ENCODE measurements at places on chromosomes 7 and 10. TPM values are rescaled to one million over a fixed set of nuclear protein-coding genes. Genes with fewer than 3 reads are reported as not detected.

The PLEKHA8 gene
- polyA plus RNA-seq: 4.2 TPM

The CCDC172 gene
- polyA plus RNA-seq: not detected

The LRRTM3 gene
- not detected for polyA plus RNA-seq

The OR6B1 gene
- not detected for polyA plus RNA-seq

The INA gene
- 8.5 TPM for polyA plus RNA-seq

The KEL gene
- 0.31 TPM for polyA plus RNA-seq

The ABCB1 gene
- 0.40 TPM for polyA plus RNA-seq

The PPP1R17 gene
- polyA plus RNA-seq: not detected

The ZNF316 gene
- 4.6 TPM for polyA plus RNA-seq

The ZNF735 gene
- polyA plus RNA-seq: not detected

The MMP21 gene
- not detected for polyA plus RNA-seq

The C7orf25 gene
- polyA plus RNA-seq: 4.2 TPM

The UNC5B gene
- 17.5 TPM for polyA plus RNA-seq

The SPDYE5 gene
- 0.04 TPM for polyA plus RNA-seq

The HPSE2 gene
- polyA plus RNA-seq: 0.04 TPM

The AFAP1L2 gene
- polyA plus RNA-seq: 0.10 TPM

The BBS9 gene
- polyA plus RNA-seq: 6.5 TPM

The ANKRD1 gene
- polyA plus RNA-seq: 3.2 TPM

The C10orf90 gene
- not detected for polyA plus RNA-seq

The RARRES2 gene
- 6.3 TPM for polyA plus RNA-seq

The TET1 gene
- 1.1 TPM for polyA plus RNA-seq

The FAM221A gene
- polyA plus RNA-seq: 1.1 TPM

The MINPP1 gene
- polyA plus RNA-seq: 7.7 TPM

The GRID2IP gene
- not detected for polyA plus RNA-seq

The LEP gene
- polyA plus RNA-seq: 0.05 TPM

The CAMK2G gene
- polyA plus RNA-seq: 43.8 TPM

The ACBD7 gene
- 0.76 TPM for polyA plus RNA-seq

The ELAPOR2 gene
- 1.4 TPM for polyA plus RNA-seq

The ECHDC3 gene
- 13.4 TPM for polyA plus RNA-seq

The RADIL gene
- 1.2 TPM for polyA plus RNA-seq

The GHRHR gene
- polyA plus RNA-seq: not detected

The TMEM236 gene
- polyA plus RNA-seq: 0.02 TPM

The BICC1 gene
- polyA plus RNA-seq: 32.1 TPM

The GRM3 gene
- polyA plus RNA-seq: not detected

The SEMA3A gene
- polyA plus RNA-seq: 12.2 TPM

The TOMM7 gene
- polyA plus RNA-seq: 346 TPM

The DENND2A gene
- 3.3 TPM for polyA plus RNA-seq

The CH25H gene
- 0.86 TPM for polyA plus RNA-seq

The SHH gene
- polyA plus RNA-seq: not detected

The NKX2-3 gene
- polyA plus RNA-seq: not detected

The ARHGEF5 gene
- polyA plus RNA-seq: 7.4 TPM

The NDUFA5 gene
- polyA plus RNA-seq: 22.8 TPM

The CD36 gene
- 0.34 TPM for polyA plus RNA-seq

The LGI1 gene
- polyA plus RNA-seq: not detected

The PLEKHS1 gene
- not detected for polyA plus RNA-seq

The RBP3 gene
- not detected for polyA plus RNA-seq

The AMPH gene
- polyA plus RNA-seq: 1.6 TPM

The DGKB gene
- polyA plus RNA-seq: 0.09 TPM

The NME8 gene
- not detected for polyA plus RNA-seq

The GBX1 gene
- polyA plus RNA-seq: not detected

The SVIL gene
- polyA plus RNA-seq: 5.1 TPM

The MRLN gene
- not detected for polyA plus RNA-seq

The FANK1 gene
- 2.4 TPM for polyA plus RNA-seq

The SEMA4G gene
- polyA plus RNA-seq: 4.3 TPM

Measured in BJ (cell line).